ENCODE measurements at places on chromosomes 6 and 20. TPM values are rescaled to one million over a fixed set of nuclear protein-coding genes. Genes with fewer than 3 reads are reported as not detected.
A peak's percentile ranks its signal among the peaks of the same experiment; 100 is the strongest.

BTNL2 gene
- total RNA-seq = not detected

CDKAL1 gene
- 16.1 TPM for total RNA-seq

DNA sequence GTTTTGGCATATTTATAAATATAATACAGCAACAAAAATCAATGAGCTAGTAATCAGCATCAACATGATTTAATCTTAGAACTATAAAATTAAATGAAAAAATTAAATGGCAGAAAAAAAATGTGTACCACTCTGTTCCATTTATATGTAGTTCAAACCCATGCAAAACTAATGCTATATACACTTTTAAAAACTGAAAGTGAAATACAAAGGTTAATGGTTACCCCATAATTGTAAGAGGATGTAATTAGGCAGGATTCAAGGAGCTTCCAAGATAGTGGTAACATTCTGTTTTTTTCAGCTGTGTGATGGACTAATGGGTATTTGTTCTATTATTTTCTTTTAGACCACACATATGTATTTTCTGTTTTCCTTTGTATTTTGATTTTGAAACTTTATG is 492.1 kb downstream of the UTRN start:
- peaks cover 5% of the 10 kb centered on the region for H3K36me3 ChIP-seq
- H3K27me3 ChIP-seq = no peaks in the 10 kb centered on the region
- H3K27ac ChIP-seq = no peak overlapping the region
- DNase-seq = no peak
- H3K4me3 ChIP-seq = no peak overlapping the region

- H3K4me1 ChIP-seq = no peaks in the 10 kb centered on the region
- H3K27ac ChIP-seq = no peak overlapping the region
- no peak overlapping the region for H3K4me3 ChIP-seq
- no peaks in the 10 kb centered on the region for H3K36me3 ChIP-seq
- no peaks in the 10 kb centered on the region for H3K27me3 ChIP-seq
Observed at GRCh38 chr6:11294228-11294627, 61.8 kb upstream of the NEDD9 start.

- no peaks in the 10 kb centered on the region for H3K36me3 ChIP-seq
- peak overlapping the region; percentile 53 for H3K27ac ChIP-seq
- H3K27me3 ChIP-seq = no peaks in the 10 kb centered on the region
- H3K4me3 ChIP-seq = no peak overlapping the region
Observed at GRCh38 chr6:36358226-36358915, 21.7 kb upstream of the BNIP5 start.

DNA sequence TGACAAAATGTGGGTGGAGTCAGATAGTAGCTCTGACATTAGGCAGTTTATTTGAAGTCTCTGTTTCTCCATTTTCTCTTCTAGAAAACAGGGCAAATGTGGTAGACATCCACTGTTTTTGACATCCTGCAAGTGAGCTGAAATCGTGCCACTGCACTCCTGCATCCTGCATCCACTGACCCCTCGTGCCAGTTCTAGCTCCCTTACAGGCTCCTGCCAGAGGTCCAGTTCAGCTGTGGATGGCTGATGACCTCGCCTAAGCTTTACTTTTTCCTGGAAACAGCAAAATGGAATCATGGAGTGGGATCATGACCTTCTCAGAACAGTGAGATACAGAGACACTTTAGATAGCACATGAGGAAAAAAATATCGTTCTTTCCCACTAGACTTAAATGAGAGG is 58.5 kb downstream of the TULP4 start:
- no peak overlapping the region for H3K4me3 ChIP-seq
- H3K27ac ChIP-seq = no peak overlapping the region
- no peak for DNase-seq
- H3K27me3 ChIP-seq = no peaks in the 10 kb centered on the region
- no peaks in the 10 kb centered on the region for H3K36me3 ChIP-seq

DNA sequence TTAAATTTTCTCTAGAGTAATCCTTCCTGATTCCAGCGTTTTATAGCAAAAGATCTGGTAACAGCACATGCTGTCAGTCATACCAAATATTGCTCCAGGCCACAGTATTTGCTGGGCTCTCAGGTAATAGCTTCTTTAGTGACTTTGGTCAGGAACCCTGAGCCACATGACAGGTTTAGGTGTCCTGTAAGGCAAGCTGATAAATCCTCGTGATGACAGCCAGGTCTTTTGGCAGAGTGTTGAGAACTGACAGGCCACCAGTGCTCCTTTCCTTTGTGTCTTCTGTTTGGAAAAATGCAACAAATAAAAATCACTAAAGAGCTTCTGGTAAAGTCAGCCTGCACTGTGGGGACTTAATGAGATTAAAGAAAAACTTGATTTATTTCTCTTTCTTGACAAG is 34.6 kb downstream of the PRDM13 start:
- H3K27me3 ChIP-seq = peaks cover 3% of the 10 kb centered on the region
- H3K27ac ChIP-seq = no peak overlapping the region
- no peak overlapping the region for H3K4me3 ChIP-seq
- no peaks in the 10 kb centered on the region for H3K4me1 ChIP-seq
- H3K36me3 ChIP-seq = no peaks in the 10 kb centered on the region
- no peak for DNase-seq

DNA sequence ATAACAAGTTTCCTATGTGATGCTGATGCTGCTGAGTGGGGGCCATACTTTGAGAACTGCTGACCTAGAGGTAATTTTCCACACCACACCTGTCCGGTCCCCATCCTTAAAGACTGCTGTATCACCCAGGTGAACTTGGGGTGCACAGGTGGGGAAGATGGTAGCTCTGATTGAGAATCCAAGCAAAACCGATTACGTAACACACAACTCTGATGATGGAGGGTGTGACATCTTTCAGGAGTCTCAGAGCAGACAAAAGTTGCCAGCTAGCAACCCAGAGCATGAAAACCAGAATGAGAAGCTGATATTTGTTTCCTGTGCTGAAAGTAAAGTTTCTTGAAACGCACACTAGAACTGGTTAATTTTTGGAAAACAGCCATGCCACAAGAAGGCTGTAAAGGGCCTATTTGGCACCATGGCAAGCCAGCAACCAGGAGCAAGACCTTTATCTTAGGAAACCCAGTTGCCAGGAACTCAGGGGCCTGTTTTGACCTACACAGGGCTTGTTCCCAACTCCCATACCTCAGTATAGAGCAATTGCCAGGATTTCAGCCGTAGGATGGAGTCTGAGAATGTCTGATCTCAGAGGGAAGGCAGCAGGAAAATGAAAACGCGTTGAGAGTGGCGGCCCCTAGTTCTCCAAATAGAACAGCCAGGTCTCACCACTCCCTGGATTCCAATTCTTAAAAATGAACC is 21.6 kb upstream of the TBC1D7 start:
- H3K27ac ChIP-seq = no peak overlapping the region
- H3K4me1 ChIP-seq = no peaks in the 10 kb centered on the region
- no peak for DNase-seq
- H3K36me3 ChIP-seq = no peaks in the 10 kb centered on the region
